Esophagus squamous epithelium (tissue), 5 donors: ENCODE measurements at places on chromosomes 7 and 10.

DNA sequence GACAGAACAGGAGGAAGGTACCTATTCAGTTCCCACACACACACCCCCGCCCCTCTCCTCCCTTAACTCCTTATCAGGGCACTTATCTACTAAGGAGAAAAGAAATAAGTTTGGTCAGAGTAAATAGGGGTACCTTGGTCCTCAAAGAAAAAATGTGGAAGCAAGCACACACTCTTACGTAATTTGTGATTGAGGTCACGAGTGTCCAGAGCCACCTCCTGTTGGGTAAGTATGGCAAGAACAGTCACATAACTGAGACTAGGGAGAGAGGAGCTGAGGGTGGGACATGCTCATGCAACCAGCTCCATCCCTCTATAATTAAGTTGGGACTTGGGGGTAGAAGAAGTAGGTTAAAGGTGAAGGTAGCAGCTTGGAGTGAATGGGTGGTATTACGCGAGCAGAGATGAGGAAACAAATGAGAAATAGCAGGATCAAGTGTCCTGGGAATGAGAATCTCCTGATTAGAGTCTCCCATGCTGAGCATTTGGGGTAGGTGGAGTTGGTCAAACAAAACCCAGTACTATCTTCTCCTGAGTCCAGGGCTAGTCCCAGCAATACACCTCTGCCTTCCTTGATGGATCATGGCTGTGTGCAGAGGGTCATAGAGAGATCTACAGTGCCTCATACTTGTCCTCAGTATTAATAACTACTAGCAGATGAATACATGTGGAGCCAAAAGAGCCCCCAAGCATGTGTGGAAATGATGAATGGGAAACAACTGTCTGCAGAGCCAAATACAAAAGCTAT lies 77.1 kb downstream of the GSAP start:
- DNase-seq = no peak

DNA sequence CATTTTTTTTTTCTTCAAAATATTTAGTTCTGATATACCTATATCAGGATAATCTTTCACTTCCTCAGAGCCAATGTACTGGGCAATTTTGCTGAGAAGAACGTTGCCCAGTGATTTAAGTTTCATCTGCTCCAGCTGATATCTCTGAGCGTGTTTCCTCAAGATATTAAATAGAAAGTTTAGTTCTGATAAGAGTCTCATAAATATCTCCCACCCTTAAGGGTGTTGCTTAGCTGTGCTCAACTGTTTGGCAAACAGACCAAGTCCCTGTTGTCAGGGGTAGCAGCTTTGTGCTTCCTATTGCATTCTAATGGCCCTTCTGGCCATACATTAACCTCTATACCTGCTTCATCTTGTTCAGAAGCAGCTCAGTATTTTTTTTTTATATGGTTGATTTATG lies 84.7 kb upstream of the GPR141 start:
- DNase-seq = no peak

- DNase-seq = no peak
Measured at GRCh38 chr10:132056663-132057062, 9.1 kb upstream of the JAKMIP3 start.

DNA sequence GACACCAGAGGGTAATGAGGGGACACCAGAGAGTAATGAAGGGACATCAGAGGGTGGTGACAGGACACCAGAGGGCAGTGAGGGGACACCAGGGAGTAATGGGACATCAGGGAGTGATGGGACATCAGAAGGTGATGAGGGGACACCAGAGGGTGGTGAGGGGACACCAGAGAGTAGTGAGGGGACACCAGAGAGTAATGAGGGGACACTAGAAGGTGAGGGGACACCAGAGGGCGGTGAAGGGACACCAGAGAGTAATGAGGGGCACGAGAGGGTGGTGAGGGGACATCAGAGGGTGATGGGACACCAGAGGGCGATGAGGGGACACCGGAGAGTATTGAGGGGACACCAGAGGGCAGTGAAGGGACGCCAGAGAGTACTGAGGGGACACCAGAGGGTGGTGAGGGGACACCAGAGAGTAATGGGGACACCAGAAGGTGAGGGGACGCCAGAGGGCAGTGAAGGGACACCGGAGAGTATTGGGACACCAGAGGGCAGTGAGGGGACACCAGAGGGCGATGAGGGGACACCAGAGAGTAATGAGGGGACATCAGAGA lies 10.6 kb downstream of the NACAD start:
- DNase-seq = no peak

- no peak for DNase-seq
Measured at GRCh38 chr10:132470410-132471124, 67.0 kb upstream of the INPP5A start.

- no peak for DNase-seq
Measured at GRCh38 chr10:36026081-36026480, 384.0 kb upstream of the FZD8 start.

DNA sequence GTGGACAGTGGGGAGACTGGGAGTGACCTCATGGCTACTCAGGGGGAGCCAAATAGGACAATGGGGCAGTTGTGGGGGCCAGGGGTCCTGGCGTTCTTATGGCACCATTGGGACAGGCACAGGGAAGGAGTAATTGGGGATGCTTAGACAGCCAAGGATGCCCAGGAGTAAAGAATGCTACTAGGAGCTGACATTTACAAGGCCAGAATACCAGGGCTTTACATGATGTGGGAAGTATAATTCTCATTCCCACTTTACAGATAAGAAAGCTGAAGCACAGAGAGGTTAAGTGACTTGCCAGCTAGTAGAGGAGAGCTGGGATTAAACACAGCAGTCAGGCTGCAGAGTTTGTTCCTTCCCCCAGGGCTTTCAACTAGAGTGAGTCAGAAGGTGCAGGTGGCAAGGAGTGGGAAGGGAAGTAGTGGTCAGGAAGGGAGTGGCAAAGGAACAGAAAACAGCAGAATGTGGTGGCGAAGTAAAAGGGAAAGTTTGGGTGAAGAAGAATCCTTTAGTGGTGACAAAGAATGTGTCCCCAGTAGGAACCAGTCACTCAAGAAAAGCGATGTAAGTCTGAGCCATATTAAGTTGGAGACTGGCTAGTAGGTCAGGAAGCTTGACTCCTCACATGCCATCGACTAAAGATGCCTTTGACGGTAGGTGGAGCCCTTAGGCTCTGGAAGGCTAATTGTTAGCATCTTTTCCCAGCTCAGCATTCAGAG lies 32.8 kb downstream of the CPVL start:
- no peak for DNase-seq

GRCh38 chr7:101681170-101682007 lies 52.3 kb upstream of the MYL10 start:
- no peak for DNase-seq

DNA sequence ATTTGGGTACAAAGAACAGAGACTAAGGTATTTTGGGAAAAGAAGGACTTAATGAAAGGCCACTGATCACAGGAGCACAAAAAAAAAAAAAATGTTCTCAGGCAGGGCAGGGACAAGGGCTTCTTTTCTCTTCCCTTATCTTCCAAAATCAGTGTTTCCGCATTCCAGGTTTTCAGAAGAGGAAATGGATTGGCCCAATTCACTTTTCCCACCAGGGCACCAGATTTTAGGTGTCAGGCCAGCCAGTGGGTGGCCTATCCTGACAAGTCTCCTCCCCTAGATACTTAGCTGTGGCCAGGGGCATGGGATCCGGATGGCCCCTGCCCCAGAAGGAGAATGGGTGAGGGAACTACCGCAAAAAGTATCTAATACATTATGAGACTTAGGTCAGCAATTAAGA lies 88.9 kb upstream of the WAC start:
- no peak for DNase-seq

GRCh38 chr10:53754596-53755250 lies 982.1 kb upstream of the MBL2 start:
- no peak for DNase-seq

DNA sequence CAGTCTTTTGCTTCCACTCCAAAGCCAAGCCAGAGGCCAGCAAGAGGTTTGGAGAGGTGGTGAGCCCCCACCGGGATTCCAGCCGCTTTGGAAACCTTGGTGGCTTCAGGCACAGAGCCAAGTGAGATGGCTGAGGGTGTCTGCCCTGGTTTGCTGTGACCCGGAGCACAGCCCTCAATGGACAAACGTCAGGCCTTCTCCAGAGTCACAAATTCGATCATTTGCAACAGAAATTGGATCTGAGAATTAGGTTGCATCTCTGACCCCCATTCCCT lies 885 bp upstream of the NKX1-2 start:
- no peak for DNase-seq

- no peak for DNase-seq
Measured at GRCh38 chr10:13730956-13731355, 144.2 kb downstream of the PRPF18 start.

DNA sequence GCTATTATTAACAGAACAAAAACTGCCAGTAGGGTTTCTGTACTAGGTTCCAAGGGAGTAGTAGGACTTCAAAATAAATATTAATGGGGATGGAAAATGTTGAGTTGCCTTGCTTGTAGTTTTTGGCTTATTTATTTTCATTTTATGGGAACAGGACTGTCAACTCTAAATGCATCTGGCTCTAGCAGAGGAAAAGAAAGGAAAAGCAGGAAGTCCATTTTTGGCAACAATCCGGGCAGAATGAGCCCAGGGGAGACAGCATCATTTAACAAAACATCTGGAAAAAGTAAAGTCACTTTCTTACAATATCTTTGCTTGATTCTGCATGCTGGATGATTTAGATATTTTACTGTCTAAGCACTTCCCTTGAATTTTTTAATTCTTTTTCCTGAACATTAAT lies 69.4 kb downstream of the NOC3L start:
- no peak for DNase-seq

- no peak for DNase-seq
Measured at GRCh38 chr7:63376873-63377272, 621.8 kb upstream of the ZNF722 start.

DNA sequence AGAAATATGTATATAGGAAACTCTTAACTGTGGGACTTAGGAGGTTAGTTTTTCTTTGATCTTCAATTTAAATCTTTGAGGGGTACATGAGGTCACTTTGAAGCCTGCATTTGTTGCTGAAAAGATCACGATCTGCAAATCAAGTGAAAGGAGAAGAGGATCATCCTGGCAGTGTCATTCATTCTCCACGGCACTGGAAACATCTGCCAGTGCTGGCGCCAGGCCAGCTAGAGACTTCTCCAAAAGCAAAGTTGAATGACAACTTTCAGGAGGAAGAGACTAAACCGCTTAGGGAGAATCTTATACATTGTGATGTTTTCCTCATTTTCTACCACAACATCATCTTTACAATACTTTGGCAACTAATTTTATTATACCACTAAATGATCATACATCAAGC lies 42.5 kb downstream of the MRC1 start:
- no peak for DNase-seq

DNA sequence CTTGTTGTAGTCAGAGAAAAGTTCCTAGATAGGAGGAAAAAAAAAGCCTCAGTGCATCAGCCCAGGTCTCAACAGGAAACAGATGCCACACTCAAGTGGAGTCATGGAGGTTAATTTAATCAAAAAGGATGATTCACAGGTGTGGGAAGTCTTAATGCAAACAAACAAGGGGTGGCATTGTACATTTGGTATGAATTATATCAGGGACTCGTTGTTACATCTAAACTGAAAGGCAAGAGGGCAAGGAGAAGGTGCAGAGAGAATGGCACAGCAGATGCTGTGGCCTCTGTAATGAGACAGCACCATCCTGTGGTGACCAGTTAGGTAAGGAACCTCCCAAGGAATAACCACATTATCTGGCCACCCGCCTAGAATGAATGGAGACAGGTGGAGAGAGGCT lies 133.7 kb downstream of the PTPRZ1 start:
- no peak for DNase-seq

DNA sequence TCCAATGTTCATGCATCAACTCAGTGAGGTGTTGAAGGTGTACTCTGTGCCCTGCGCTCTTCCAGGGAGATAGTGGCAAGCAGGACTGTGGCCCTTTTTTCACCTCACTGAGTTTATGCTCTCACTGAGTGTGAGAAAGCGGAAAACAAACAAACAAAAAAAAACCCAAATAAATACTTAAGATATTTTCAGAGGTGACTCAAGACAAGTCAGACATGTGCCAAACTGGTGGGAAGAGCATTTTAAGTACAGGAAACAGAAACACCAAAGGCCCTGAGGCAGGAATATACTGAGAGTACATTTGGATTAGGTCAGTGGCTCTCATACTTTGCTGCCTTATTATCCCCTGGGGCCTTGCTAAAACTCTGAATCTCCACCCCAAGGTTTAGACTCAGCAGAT lies 111.9 kb upstream of the IGFBP3 start:
- DNase-seq = no peak

GRCh38 chr7:155988416-155988815 lies 176.2 kb upstream of the SHH start:
- DNase-seq = no peak

- DNase-seq = no peak
Measured at GRCh38 chr10:120599200-120599724, 142.2 kb downstream of the PLPP4 start.
